Activated T-cell treated with anti-CD3 and anti-CD28 coated beads, Interleukin-2, amount 50 U/mL, for 4 hours (primary cell): ENCODE measurements at places on chromosomes 3 and 15.

DNA sequence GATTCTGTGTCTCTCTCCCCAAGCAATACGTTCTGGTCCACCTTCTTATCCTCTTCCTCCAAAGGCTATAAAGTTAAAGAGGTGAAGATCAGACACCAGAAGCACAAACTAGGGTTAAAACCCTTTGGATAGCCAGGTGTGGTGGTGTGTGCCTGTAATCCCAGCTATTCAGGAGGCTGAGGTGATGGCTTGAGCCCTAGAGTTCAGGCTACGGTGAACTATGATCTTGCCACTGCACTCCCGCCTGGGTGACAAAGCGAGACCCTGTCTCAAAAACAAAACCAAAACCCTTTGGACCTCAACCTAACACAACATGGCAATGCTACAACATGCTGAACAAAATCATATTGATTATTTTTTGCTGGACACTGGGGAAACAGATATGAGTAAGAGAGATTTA, 43.2 kb downstream of the MSL2 start:
- no peak for DNase-seq

- DNase-seq = no peak
These were observed 353.9 kb downstream of the NSUN3 start for GRCh38 chr3:94416768-94417167.

DNA sequence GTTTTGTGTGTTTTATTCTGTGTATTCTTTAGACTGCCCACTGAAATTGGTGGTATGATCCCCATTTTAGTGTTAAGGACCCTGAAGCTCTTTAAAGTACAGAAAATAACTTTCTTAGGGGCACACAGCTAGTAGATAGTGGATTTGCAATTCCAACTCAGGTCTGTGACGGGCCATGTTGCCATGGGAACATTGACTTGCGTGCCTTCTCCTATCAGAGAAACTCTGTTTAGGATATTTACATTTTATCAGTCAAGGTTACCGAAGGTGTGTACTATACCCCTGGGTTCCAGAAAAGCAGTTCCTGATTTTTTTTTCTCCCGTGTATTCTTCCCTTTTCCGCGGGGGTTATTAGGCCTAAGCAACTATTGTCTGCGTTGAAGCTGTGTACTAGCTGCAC, 19.4 kb downstream of the MYZAP start:
- no peak for DNase-seq

DNA sequence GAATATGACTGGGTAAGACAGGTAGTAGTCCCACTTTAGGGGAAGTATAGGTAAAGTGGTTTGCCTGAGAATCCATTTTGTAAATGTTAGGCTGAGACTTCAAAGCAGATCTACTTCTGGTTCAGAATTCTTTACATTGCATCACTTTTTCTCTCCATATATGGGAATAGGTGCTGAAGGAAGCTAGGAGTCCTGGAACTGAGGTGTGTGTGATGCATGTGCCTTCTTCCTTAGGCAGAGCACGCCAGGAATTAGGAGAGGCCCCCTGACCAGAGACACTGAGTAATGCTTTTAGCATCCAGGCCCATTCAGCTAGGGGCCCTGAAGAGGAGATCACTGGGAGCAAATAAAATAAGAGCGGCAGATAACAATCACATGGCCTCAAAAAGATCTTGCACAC, 69.2 kb upstream of the DCP1A start:
- DNase-seq = no peak

- no peak for DNase-seq
These were observed 116.3 kb downstream of the CORO2B start for GRCh38 chr15:68695061-68695595.

GRCh38 chr15:77096541-77096940, 25.6 kb upstream of the TSPAN3 start:
- DNase-seq = no peak

- DNase-seq = no peak
These were observed 40.3 kb upstream of the PTPRG start for GRCh38 chr3:61520966-61521628.

DNA sequence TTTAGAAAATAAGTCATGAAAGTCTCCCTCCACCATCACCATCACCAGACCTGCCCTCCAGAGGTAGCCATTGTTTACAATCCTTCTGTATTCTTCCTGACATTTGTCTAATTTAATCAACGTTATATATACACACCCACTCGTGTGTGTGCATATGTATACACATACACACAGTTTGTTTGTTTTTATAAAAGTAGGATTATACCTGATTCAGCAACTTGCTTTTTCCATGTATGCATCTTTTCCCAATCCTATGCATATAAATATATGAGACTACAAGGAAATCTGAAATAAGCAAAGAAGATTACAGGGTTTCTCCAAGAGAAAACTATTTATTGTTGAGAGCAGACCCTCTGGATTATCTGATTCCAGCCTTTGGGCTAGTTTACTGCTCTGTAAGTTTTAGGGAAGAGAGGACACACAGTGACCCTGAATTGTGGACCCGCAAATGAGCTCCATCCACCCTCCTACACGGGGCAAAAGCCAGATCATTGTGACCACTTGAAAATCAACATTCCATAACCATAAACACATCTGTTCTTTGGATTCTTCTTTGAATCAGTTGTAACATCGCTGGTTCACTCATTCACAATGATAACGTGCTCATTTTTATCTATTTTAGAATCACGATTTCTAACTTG, 104.3 kb downstream of the CPN2 start:
- DNase-seq = no peak

- no peak for DNase-seq
These were observed 20.7 kb downstream of the TBC1D2B start for GRCh38 chr15:78056714-78057269.

DNA sequence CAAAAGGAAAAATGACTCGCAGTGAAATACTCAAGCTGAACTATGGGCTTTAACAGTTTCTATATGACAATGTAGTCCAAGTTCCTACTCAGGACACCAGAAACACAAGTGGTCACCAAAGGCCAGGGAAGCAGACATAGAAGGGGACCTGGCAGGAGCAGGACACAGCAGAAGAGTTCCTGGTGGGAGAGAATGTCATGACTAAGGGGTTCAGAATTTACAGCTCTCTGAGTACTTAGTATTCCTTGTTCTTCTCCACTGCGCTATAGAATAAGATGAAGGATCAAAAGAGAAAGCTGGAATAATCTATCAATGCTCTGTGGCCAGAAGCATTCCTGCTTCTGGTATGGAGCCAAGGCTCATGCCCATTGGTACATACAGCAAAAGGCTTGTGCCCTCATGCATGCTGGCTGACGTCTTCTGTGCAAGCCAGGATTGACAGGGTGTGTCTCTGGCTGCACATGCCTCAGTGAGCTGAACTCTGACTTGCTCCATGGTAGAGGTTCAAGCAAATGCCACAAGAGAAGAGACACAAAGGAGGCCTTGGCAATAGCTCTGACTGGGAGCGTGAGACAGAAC, 128.7 kb upstream of the SLC2A2 start:
- DNase-seq = no peak

GRCh38 chr3:140252812-140253656, 318.0 kb downstream of the CLSTN2 start:
- DNase-seq = no peak

DNA sequence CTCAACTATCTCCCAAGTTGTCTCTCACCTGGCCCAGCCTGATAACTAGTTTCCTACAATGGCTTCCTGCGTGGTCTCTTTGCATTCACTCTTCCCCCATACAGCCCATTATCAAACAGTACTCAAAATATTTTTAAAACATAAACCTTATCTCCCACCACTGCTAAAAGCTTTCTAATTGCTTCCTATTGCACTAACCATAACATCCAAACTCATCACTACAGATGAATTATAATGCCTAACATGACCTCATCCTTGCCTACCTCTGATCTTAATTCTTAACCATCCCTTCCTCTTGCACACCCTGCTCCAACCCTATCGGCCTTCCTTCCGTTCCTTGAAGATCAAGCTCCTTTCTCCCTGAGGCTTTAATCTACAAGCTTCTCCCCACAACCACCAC, 17.0 kb downstream of the ACAP2 start:
- no peak for DNase-seq

- no peak for DNase-seq
These were observed 9.3 kb downstream of the SUSD5 start for GRCh38 chr3:33209357-33209756.

DNA sequence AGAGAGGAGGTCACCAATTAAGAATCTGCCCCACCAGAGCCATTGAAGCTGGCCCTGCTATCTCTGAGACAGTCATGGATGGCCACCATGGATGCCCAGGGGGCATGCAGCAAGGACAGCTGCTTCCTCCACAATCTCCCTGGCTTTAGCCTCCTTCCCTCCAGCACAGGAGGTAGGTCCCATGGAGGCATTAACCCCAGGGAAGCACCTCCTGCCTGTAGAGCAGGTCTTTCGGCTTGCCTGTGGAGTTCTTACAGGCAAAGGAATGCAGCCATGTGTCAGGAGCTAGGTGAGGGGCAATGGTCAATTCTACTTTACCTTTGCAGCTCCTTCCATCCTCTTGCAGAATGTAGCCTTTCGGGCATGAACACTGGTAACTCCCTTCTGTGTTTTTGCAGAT, 93.8 kb downstream of the DUT start:
- DNase-seq = no peak

GRCh38 chr3:80618295-80619256, 850.8 kb upstream of the ROBO1 start:
- no peak for DNase-seq

- DNase-seq = no peak
These were observed 40.5 kb downstream of the MYLK start for GRCh38 chr3:123843668-123844067.

DNA sequence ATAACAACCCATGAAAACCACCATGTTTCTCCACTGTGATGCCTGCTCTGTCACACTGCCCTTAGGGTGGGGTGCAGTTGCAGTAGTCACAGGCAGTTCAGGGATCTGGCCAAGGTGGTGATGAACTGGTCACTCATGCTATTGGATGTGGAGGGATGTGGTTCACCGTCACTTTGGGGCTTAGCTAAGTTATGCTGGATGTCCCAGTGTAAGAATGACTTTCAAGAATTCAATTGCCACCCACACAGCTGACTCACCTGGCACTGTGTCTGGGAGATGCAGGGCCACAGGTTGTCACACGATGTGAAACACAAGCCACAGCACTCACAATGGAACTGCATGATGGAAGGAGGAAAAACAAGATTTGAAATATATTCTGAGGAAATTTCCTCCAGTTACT, 146.1 kb upstream of the CTNNB1 start:
- no peak for DNase-seq

DNA sequence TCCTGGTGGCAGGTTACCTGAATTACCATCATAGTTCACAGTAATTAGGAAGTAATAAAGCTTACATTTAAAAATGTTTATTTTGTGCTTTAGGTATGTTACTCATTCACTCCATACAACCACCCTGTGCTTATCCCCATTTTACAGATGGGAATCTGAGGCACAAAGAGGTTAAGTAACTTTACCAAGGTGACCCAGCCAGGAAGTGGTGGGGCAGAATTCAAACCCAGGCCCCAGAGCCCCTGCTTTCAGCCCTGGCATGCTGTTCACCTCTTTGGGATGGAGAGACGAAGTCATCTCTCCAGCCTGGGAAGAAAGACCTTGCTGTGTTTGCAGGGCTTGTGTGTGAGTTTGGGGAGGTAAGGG, 285.6 kb upstream of the TPM1 start:
- DNase-seq = no peak

DNA sequence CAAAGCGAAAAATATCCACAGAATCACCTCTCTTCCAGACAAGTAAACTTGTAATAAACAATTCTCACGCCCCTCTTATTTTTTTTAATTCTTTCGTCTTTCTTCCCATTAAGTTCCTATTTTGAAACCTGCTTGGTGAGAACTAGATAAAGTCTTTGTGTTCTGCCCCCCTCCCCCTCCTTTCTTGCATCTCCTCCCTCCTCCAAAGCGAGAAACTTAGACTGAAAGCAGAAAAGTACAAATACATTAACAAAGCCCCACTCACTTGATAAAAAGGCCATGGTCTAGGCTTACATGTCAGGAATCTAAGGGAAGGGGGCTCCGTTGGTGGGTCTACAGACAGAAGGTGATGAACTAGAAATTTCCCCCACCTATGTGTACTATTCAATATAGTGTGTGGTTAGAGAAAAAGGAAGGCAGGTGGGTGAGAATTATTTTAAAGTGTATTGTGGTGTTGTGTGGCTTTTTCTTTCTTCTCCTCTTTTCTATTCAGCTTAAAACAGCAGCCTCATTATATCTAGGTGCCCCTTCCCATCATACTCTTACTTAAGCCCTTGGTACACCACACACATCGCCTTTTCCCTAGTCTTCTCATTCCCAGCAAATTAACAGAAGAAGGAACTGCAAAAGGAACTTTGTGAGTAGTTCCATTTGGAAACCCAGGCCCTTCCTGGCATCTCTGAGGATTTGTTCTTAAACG, 215.3 kb downstream of the MEIS2 start:
- no peak for DNase-seq

GRCh38 chr3:27335571-27335970, 33.6 kb downstream of the NEK10 start:
- no peak for DNase-seq

- no peak for DNase-seq
These were observed 48.5 kb downstream of the RGMA start for GRCh38 chr15:93040288-93041158.

DNA sequence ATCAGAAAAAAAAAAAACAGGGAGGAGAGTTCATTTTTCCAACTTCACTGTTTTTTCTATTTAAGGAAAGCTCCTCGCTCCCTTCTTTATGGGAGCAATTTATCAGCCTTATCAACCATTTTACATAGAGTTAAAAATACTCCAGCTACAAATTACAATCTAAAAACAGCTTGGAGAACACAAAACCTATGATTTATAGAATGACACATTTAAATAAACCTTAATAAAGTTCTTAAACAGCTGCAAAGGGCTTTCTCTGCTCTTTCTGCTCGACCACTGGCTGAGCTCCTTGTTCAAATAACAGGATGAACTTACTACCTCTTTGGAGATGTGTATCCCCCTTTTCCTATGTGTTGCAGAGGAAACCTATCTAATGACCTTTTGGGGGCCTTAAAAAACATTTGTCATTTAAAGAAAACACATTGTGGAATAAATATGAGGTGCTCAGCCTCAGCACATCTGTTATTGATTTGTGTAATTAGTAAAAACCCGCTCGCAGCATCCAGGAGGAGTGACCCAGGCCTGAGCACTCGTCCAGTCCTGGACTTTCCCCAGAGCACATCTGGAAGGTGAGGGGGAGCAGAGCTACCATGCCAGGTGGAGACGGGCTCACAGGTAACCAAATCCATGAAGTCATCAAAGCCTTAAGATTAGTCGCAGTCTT, 231.2 kb downstream of the ATP8B4 start:
- no peak for DNase-seq

- DNase-seq = no peak
These were observed 63.5 kb downstream of the HACD2 start for GRCh38 chr3:123521179-123521969.

DNA sequence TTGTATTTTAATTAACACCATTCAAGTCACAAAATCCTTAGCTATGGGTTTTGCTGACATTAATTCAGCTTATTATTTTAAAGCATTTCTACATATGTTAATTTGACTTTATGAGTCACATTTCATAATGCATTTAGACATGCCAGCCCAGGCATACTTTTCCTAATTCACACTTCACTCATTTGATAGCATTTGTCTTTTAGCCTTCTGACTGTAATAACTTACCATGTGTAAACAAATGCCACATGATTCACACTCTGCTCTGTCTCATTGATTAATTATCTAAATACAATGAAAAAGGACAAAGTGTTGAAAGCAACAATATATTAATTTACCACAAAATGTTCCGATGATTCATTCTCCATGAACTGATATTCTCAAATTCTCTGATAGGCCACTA, 927.8 kb upstream of the EPHA6 start:
- DNase-seq = no peak

- no peak for DNase-seq
These were observed 147.3 kb upstream of the UBE2E2 start for GRCh38 chr3:23055733-23056376.
